Hypothalamus (tissue), 51 donors: ENCODE measurements at places on chromosomes 5 and 9.

DNA sequence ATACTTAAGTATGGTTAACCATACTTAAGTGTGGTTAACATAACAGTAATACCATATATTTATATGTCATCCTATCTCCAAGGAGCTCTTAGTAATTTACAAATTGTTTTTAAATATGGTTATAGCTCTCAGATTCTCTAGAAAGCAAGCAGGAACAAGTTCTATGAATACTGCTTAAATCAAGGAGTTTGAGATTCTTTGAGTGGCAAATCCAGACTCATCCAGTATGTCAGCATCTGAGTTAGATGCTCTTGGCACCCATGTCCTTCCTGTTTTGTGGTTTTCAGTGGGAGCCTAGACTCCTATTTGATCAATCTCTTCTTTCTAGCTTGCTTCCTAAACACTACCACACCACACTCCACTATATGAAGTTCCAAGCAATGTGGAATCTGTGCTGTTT, 114.7 kb upstream of the GDNF start:
- no peak for DNase-seq

DNA sequence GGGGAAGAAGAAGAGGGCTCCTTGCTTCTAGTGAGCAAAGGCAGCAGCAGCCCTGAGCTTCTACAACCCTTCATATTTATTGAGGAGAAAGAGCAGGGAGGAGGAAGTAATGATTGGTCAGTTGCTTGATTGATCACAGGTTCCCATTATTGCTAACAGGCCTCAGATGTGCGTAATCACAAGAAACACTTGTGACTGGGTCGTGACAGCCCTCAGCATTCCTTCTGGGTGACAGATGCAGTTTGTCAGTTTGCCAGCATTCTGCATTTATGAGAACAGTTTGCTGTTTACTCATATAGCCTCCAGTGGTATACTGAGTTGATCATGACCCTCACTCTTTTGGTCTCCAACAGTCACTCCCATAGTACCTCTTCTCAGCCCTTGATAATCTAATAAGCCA, 111.5 kb upstream of the TNC start:
- DNase-seq = no peak

GRCh38 chr9:134200730-134201129, 36.4 kb upstream of the RNU6ATAC start:
- DNase-seq = no peak

- no peak for DNase-seq
These were observed 1737.9 kb upstream of the C9orf72 start for GRCh38 chr9:29311221-29311620.

GRCh38 chr9:5851445-5851844, 18.5 kb upstream of the ERMP1 start:
- no peak for DNase-seq

DNA sequence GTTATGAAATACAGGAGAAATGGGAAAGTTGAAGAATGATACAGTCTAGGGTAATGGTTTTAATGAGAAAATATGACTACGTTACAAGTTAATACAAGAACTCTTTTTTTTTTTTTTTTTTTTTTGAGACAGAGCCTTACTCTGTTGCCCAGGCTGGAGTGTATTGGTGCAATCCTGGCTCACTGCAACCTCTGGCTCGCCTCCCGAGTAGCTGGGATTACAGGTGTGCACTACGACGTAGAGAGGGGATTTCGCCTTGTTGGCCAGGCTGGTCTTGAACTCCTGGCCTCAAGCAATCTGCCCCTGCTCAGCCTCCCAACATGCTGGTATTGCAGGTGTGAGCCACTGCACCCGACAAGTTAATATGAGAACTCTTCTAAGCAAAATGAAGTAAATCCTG, 77.1 kb upstream of the SELENOP start:
- no peak for DNase-seq
